Fibroblast of skin of left quadriceps (primary cell): ENCODE measurements at places on chromosomes 2 and 18.
A peak's percentile ranks its signal among the peaks of the same experiment; 100 is the strongest.

GRCh38 chr2:8214036-8214615 is 467.7 kb upstream of the ID2 start:
- no peak for DNase-seq

GRCh38 chr2:229927817-229928321 is 5.6 kb downstream of the FBXO36 start:
- DNase-seq, result peak; percentile 20

- no peak for DNase-seq
Observed at GRCh38 chr2:26679867-26680266, 12.7 kb upstream of the KCNK3 start.

- no peak for DNase-seq
Observed at GRCh38 chr2:168211664-168212163, 35.7 kb downstream of the STK39 start.

- DNase-seq, result no peak
Observed at GRCh38 chr18:60446821-60447220, 74.2 kb upstream of the MC4R start.

- DNase-seq, result no peak
Observed at GRCh38 chr18:51132256-51132935, 65.1 kb downstream of the MEX3C start.

DNA sequence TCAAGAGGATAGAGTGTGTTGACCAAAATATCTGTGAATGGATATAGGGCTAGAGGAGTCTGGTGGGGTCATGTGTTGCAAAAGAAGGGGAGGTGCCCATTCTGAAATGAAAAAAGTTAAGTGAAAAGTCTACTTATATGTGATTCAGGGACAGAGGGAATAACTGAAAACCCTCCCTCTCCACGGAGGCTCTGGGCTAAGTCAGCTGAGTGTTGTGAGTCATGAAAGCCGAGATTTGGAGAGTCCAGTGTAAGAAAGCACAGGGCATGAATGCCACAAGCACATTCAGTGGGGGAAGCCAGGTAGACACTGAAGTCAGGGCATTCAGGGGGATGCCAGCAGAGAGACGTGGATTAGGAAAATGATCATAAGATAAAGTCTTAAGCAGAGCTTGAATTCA is 871.9 kb downstream of the TSN start:
- DNase-seq, result no peak

- no peak for DNase-seq
Observed at GRCh38 chr18:6650747-6651146, 78.8 kb upstream of the ARHGAP28 start.

GRCh38 chr2:27888790-27889189 is 1.4 kb downstream of the RBKS start:
- peak; percentile 49 for DNase-seq

DNA sequence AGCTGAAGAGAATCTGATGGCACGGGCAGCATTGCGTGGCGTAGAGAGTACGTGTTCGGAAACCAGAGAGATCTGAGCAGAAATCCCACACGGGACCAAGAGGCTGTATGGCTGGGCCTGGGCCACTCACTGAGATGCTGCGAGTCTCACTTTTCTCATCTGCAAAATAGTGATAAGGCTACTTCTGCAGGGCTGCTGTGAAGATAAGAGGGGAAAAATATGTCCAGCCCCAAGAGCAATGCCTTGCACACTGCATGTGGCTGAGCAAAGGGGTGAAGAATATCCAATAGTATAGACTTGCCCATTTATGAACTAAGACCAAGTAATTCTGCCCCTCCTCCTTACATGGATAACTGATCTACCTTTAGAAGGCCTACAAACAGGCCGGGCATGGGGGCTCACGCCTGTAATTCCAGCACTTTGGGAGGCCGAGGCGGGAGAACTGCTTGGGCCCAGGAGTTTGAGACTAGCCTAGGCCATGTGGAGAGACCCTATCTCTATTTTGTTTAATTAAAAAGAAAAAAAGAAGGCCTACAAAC is 3.1 kb downstream of the FECH start:
- DNase-seq, result no peak
